Keratinocyte (primary cell): ENCODE measurements at places on chromosomes 1 and 21. TPM values are rescaled to one million over a fixed set of nuclear protein-coding genes. Genes with fewer than 3 reads are reported as not detected.

GRCh38 chr1:167489571-167490340 is 28.6 kb downstream of the CD247 start:
- H3K36me3 ChIP-seq, result no peaks in the 10 kb centered on the region
- H3K4me1 ChIP-seq, result no peaks in the 10 kb centered on the region
- no peak overlapping the region for H3K27ac ChIP-seq
- no peaks in the 10 kb centered on the region for H3K27me3 ChIP-seq

DNA sequence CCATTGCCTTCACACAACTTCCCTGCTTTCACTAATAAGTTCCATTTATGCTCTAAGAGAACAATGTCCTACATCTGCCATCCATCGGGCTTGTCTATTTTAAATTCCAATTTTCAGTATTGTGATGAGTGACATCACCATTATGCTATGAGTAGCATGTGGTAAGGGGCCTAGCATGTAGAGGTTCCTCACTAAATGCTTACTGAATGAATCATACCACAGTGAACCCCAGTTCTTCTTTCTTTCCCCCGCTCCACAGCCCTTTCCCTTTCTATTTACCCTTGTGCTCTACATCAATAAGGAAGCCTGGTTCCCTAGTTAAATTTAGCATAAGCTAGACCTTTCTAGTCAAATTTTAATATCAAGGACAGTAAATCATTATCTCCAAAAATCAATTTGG is 195.0 kb upstream of the RGS18 start:
- H3K27ac ChIP-seq, result no peak overlapping the region
- DNase-seq, result no peak
- no peaks in the 10 kb centered on the region for H3K36me3 ChIP-seq
- H3K4me3 ChIP-seq, result no peak overlapping the region
- no peaks in the 10 kb centered on the region for H3K27me3 ChIP-seq
- no peaks in the 10 kb centered on the region for H3K4me1 ChIP-seq

DNA sequence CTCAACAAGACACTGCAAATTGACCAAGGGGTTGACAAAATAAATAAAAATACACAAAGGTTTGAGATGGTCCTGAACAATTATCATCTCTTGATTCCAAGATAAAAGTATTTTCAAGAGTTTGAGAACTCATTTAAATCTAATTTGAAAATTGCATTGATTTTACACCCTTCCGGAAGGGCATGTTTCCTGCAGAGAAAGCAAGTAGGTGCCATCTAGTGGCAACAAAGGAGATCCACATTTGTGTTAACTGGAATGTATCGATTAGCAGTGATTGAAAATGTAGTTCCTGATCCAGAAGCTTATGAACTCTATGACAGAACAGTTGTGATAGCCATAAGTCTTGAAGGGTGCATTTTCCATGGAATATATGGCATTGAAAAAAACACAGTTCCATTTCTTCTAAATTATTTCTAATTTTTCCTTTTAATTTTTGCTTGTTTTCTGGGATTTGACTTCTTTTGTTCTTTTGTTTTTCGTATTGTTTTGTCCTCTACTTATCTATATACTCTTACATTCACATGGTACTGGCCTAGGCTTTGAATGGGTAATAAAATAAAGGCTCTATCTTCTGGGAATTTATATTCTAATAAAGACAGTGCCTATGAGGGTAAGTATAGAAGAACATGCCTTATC is 143.7 kb downstream of the DNM3 start:
- DNase-seq, result no peak
- H3K27ac ChIP-seq, result no peak overlapping the region
- H3K27me3 ChIP-seq, result no peaks in the 10 kb centered on the region
- H3K36me3 ChIP-seq, result no peaks in the 10 kb centered on the region
- no peaks in the 10 kb centered on the region for H3K4me1 ChIP-seq
- H3K4me3 ChIP-seq, result no peak overlapping the region

- no peak for DNase-seq
- H3K4me1 ChIP-seq, result peaks cover 28% of the 10 kb centered on the region
- no peaks in the 10 kb centered on the region for H3K27me3 ChIP-seq
- H3K4me3 ChIP-seq, result no peak overlapping the region
- no peaks in the 10 kb centered on the region for H3K36me3 ChIP-seq
Measured at GRCh38 chr1:21295002-21295401, 4.7 kb upstream of the ECE1 start.

- H3K27me3 ChIP-seq, result no peaks in the 10 kb centered on the region
- H3K4me3 ChIP-seq, result no peak overlapping the region
- no peak overlapping the region for H3K27ac ChIP-seq
- H3K36me3 ChIP-seq, result no peaks in the 10 kb centered on the region
- H3K4me1 ChIP-seq, result no peaks in the 10 kb centered on the region
- no peak for DNase-seq
Measured at GRCh38 chr1:67860776-67861175, 27.5 kb upstream of the GNG12 start.

DNA sequence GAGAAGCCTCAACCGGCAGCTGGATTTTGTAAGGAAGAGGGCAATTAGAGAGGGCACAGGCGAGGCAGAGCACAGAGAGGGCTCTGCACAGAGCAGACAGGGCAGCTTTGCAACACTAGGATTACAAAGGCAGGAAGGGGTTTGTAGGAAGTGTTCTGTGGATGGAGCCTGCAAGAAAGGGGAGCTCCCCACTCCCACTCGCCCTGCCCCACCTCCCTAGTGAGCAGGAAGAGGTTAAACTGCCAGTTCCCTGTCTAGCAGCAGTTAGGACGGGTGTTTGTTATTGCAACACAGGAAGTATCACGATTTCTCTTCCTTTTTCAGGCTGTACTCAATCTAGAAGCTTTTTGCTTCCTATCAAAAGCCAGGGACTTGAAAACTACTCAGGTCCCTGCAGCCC is 63.3 kb upstream of the LRRC8D start:
- H3K4me1 ChIP-seq, result peaks cover 3% of the 10 kb centered on the region
- no peak overlapping the region for H3K27ac ChIP-seq
- no peaks in the 10 kb centered on the region for H3K36me3 ChIP-seq
- no peaks in the 10 kb centered on the region for H3K27me3 ChIP-seq
- H3K4me3 ChIP-seq, result no peak overlapping the region
- DNase-seq, result no peak

DTL gene
- polyA plus RNA-seq, result 1.9 to 17.4 TPM (median 9.3 TPM) in 3 replicates
